T-helper 2 cell (primary cell): ENCODE measurements at places on chromosomes 3 and 15.

DNA sequence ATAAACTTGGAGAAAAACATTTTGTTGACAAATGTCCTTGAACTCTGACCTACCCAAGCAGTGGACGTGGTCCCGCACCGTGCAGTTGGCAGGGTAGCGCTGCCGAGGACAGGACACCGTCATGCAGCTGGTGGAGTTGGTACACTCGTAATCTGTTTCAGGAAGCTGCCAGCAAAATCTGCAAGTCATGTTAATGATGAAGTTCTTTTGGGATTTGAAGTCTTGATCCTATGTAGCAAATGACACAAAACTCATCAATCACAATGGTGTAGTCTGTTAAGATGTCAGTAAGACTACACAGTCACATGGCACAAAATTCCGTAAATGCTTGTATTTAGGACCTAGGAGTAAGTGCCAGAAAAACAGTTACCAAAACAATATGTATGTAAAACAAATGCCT lies 5.5 kb downstream of the TM2D3 start:
- no peak for DNase-seq

- no peak for DNase-seq
Measured at GRCh38 chr15:89496155-89497098, at the start of gene RHCG. Gene RHCG, minus strand, starts transcription at chr15:89496583. Its CDS starts 39 bp downstream, at chr15:89496544.

DNA sequence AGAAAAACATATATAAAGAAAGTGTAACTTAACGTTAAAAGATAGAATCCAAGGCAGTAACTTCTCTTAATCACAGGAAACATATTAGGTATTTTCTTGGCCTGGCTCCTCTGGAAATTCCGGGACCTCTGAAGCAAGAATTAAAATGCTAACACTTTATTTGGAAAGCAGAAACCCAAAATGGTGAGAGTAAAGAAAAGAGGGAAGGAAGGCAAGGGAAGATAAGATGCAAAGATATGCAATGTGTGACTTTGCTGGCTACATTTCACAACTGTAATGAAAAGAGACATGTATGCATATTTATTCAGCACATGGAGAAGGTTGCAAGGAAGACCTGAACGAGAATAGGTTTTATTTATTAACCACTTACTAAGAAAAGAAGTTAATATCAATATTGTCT lies 372.5 kb downstream of the TBL1XR1 start:
- no peak for DNase-seq

GRCh38 chr15:63080634-63081250 lies 38.2 kb downstream of the TPM1 start:
- no peak for DNase-seq

- DNase-seq: no peak
Measured at GRCh38 chr3:73674280-73674679, 49.5 kb upstream of the PDZRN3 start.

DNA sequence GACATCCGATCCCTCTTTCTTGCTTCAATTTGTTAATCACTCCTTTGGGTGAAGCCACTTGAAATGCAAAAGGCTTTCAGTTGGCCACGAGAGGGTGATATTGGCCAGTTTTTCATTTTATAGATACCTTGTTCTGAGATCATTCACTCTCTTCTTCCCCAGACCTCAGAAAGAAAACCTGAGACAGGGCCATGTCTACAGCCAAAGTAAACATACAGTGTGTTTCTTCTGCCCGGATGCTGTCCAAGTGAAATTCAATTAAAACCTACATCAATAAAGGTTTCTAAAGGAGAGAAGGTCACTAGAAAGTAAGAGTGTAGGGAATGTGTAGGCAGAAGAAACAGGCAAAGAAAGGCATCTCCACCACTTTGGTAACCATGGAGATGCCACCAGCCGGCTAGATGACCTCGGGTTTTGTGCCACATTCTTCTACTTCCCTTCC lies 39.5 kb upstream of the FMN1 start:
- DNase-seq: no peak
